ENCODE measurements at places on chromosomes 3 and 15.

GRCh38 chr15:64622410-64623260, 152.8 kb downstream of the RBPMS2 start:
- no peak for DNase-seq

DNA sequence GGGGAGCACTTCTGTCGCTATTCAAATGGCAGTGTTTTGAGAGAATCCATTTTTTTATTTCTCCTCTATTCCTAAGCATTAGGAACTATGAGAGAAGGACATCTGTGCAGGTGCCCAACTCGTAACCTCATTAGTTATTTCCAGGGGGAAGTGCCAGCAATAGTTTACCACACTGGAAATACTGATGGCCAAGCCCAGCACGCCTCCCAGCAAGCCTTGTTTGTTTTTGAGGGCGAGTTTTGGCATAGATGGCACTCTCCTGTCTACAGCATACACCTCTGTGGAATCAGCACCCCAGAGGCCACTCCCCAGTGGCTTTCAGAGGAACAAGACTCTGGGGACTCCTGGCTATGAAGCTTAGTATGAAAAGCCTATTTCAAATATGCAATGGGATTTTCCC, 36.6 kb downstream of the FAN1 start:
- peak; percentile 45 for DNase-seq

DNA sequence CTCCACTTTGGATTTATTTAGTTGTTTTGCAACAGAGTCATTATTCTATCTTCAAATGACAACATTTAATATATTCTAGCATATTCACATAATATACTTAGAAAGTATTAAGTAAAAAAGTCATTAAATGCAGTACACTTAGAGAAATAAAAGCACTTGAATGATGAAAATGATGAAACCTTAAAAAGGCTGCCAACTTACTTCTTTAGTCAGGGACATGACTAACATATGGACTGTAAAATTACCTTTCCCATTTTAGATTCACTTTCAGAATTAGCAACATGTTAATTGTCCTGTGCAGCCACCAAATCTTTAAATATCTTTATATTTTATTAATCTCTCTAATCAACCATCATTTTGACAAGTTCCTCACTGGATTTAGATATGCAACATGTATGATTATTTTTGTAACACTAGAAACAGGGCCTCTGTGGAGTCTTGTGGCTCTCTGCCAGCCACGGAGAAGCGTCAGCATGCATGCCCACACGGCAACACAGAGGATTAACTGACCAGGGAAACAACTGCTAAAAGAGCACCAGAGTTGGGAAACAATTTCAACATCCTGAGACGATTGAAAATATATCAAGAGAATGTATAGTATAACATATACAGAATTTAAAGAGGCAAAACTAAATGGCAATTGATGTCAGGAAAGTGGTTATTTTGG, 95.7 kb downstream of the ANO10 start:
- no peak for DNase-seq

- DNase-seq = no peak
Observed at GRCh38 chr15:64193971-64194370, 31.1 kb upstream of the PPIB start.

DNA sequence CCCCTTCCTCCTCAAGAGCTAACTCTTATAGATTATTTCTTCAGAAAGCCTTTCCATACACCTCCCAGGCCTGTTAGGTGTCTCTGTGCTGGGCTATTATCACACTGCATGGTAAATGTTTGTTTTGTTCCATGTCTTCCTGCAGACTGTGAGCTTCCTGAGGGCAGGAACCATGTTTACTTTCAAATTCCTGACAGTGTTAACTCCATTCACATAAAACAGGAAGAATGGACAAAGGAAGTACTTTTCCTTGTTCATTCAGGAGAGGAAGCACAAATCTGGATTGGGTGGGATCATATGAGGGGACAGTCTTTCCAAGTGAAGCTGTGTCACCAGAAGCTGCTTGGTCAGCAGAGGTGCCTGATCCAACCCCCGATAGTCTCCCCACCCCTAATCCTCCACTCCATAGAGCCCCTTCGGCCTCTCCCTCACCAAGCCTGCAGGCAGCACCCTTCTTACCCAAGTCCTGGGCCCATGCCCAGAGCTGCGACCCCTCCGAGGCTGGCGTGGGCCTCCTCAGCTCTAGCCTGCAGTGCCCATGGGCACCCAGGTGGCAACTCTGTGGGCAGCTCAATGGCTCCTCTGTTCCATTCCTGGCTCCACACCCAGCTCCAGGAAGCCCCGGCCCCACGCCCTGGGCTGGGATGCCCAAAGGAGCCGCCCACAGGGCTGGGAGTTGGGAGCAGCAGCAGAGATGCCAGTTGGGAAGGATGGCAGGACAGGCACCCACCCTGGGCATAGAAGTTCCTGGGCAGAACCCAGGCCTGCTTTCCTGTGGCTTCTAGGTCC, 6.9 kb downstream of the SHF start:
- DNase-seq = no peak

DNA sequence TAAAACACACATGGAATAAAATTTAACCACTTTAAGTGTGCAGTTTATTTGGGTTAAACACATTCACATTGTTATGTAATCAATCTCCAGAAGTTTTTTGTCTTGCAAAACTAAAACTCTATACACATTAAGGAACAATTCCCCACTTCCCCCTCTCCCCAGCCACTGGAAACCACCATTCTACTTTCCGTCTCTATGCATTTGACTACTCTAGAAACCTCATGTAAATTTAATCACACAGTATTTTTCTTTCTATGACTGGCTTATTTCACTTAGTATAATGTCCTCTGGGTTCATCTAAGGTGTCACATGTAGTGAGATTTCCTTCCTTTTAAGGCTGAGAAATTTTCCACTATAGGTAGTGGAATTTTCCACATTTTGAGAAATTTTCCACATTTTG, 568.7 kb upstream of the UBE2E2 start:
- no peak for DNase-seq
